Liver (tissue), 10 donors: ENCODE measurements at places on chromosomes 4 and X. TPM values are rescaled to one million over a fixed set of nuclear protein-coding genes. Genes with fewer than 3 reads are reported as not detected.

DNA sequence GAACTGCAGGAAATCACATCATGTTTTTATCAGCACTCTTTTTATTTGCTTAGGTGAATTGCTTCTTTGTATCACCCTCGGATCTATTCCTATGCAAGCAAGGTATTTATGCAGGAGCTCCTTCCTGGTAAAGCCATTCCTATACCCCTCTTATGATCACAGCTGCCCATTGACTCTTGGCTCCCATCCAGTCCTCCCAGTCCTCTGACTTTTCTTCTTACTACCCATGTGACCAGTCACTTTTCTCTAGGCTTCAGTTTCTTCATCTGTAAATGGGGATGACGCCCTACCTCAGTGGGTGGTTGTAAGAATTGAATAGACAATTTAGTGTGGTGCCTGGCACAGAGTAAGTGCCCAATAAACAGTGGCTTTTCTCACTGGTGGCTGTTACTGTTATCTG lies 144.9 kb downstream of the FHIP1A start:
- DNase-seq = no peak

DNA sequence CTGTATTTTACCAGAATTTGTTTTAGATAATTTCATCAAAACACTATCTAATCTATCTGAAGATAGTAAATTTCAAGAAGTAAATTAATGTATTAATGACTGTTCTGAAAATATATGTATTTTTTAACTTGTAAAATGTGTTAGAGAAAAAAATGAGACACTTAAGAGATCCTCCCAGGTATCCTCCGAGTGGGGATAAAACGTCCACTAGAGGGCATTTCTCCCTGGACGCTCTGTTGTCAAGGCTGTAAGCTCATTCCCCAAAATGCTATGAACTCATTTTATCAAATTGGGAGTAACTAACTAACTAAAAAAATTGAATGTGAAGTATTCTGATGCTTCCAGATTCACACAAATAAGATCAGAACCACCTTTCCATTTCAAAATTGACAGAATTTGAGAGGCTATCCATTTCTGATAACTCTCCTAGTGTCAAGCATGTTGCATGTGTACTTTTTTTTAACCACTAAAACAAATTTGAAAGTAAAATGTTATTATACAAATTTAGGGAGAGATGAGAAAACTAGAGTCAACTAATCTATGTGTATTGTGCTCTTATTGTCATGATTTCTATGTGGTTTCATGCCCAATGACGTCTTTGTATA lies 337.3 kb upstream of the HS3ST1 start:
- DNase-seq = no peak

DNA sequence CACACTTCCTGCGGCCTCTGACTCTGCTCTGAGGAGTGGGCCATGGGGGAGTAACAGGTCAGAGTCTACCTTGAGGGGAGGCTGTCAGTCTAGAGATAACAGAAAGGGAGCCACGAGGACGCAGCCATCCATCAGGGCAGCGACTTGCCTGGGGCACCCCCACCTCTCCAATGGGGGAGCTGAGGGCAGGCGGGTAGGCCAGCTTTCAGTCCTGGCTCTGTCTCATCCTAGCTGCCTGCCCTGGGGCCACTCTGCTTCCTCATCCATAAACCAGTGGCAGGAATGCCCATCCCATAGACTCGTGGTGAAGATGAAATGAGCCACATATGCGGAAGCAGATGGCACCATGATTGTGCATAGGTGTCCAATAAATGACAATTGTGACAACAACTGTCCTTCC lies 13.2 kb downstream of the MAGED2 start:
- DNase-seq = no peak

GRCh38 chr4:110639207-110640090 lies 16.6 kb upstream of the PITX2 start:
- DNase-seq = no peak

GRCh38 chr4:107468812-107469211 lies 251.2 kb downstream of the PAPSS1 start:
- no peak for DNase-seq

DNA sequence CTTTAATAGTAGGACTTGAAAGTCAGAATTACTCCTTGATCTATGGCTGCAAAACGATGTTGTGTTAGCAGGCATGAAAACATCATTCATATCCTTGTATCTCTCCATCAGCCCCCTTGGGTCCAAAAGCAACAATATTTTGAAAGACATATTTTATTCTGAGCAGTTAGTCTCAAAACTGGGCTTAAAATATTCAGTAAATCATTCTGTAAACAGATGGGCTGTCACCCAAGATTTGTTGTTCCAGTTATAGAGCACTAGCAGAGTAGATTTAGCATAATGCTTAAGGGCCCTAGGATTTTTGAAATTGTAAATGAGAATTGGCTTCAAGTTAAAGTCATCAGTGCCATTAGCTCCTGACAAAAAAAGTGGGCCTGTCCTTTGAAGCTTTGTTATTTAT lies 1565.6 kb downstream of the STIM2 start:
- DNase-seq = no peak

The TRPC5OS gene
- not detected for total RNA-seq

The REELD1 gene
- total RNA-seq = not detected

The ADH4 gene
- total RNA-seq = 363 TPM
